Stimulated activated effector memory CD8-positive, alpha-beta T cell treated with anti-CD3 and anti-CD28 coated beads, Interleukin-12 subunit alpha, Interleukin-12 subunit beta, amount 100 ng/mL, for 72 hours (primary cell): ENCODE measurements at places on chromosomes 16 and 17.

- no peak for DNase-seq
Measured at GRCh38 chr17:74499992-74500391, 31.3 kb downstream of the CD300LB start.

DNA sequence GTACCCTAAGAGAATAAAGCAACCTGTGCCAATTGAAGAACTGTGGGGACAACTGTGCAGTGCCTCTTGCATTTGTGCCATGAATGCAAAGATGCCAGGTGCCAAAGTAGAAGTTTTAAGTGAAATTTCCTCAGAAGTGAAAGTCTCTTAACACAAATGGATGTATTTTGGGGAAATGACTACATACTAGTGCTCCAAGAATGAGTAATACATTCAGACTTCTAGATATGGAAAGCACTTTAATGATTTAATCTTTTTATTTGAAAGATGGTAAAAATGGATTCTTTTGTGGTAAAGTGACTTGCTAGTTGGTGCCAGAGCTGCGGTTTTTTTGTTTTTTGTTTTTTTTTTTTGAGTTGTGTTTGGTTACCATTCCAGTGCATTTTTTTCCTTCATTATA, 15.0 kb downstream of the UTP18 start:
- DNase-seq, result no peak

DNA sequence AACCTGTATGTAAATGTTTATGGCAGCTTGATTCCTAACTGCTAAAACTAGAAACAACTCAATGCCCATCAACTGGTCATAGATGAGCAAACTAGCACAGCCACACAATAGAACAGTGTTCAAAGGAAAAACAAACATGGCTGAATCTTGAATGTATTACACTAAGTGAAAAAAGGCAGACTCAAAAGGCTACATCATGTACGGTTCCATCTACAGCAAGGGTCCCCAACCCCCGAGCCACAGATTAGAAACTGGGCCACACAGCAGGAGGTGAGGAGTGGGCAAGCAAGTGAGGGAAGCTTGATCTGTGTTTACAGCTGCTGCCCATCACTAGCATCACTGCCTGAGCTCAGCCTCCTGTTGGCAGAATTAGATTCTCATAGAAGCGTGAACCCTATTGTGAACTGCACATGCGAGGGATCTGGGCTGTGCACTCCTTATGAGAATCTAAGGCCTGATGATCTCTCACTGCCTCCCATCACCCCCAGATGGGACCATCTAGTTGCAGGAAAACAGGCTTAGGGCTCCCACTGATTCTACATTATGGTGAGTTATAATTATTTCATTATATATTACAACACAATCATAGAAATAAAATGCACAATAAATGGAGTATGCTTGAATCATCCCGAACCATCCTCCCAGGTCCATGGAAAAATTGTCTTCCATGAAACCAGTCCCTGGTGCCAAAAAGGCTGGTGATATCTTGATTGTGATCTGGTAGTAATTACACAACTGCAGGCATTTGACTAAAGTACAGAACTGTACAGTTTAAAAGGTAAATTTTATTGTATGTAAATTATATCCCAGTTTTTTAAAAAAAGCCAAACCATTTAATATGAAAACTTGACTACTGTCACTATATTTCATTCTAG, 7.7 kb downstream of the CEP20 start:
- DNase-seq, result no peak

- no peak for DNase-seq
Measured at GRCh38 chr16:84199097-84199496, 8.1 kb downstream of the ADAD2 start.

GRCh38 chr16:87453326-87453725, 39.5 kb downstream of the ZCCHC14 start:
- no peak for DNase-seq

GRCh38 chr16:49462989-49463371, 89.4 kb downstream of the C16orf78 start:
- DNase-seq, result no peak

GRCh38 chr17:79201119-79201518, 126.5 kb downstream of the ENGASE start:
- no peak for DNase-seq

GRCh38 chr17:41650794-41651624, 26.6 kb upstream of the KRT17 start:
- DNase-seq, result no peak

GRCh38 chr16:28304214-28304613, 11.9 kb downstream of the SBK1 start:
- no peak for DNase-seq

GRCh38 chr17:48622857-48623256, 3.3 kb downstream of the HOXB9 start:
- DNase-seq, result no peak

- no peak for DNase-seq
Measured at GRCh38 chr17:55705847-55706246, 16.8 kb downstream of the TMEM100 start.

DNA sequence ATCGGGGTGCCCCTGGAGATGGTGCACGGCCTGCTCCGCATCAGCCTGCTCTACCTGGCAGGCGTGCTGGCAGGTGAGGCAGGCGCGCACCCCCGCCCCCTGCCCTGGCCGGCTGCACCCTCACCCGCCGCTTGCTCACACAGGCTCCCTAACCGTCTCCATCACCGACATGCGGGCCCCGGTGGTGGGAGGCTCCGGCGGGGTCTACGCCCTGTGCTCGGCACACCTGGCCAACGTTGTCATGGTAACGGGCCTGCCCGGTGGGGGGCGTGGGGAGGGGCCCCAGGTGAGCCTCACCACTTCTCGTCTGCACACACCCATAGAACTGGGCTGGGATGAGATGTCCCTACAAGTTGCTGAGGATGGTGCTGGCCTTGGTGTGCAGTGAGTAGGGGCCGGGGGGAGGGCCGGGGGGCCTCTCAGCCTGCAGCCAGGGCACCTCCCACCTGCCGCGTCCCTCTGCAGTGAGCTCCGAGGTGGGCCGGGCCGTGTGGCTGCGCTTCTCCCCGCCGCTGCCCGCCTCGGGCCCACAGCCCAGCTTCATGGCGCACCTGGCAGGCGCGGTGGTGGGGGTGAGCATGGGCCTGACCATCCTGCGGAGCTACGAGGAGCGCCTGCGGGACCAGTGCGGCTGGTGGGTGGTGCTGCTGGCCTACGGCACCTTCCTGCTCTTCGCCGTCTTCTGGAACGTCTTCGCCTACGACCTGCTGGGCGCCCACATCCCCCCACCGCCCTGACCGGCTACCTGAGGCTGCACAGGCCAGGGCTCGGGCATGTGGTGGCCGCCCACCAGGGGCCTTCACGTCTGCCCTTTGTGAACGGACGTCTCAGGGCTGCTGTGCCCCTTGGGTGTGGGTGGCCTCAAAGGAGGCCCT, 2.1 kb downstream of the RHBDL1 start:
- DNase-seq, result no peak

DNA sequence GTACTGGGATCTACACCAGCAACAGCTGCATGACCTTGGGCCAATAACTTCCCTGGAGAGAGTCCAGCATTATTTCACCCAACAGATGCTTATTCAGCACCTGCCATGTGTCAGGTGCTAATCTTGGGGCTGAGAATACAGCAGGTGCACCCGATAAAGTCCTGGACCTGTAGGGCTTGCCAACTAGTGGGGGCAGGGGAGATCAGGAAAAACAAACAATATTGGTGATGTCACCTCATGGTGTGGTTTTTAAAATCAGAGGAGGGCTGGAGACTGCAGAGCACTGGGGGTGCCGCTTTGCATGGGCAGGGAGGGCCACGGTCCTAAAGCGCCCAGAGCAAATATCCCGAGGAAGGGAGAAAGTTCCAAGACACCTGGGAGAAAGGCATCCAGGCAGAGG, 218.8 kb downstream of the C16orf95 start:
- no peak for DNase-seq

- no peak for DNase-seq
Measured at GRCh38 chr16:2234813-2235170, 1.5 kb upstream of the DNASE1L2 start.

DNA sequence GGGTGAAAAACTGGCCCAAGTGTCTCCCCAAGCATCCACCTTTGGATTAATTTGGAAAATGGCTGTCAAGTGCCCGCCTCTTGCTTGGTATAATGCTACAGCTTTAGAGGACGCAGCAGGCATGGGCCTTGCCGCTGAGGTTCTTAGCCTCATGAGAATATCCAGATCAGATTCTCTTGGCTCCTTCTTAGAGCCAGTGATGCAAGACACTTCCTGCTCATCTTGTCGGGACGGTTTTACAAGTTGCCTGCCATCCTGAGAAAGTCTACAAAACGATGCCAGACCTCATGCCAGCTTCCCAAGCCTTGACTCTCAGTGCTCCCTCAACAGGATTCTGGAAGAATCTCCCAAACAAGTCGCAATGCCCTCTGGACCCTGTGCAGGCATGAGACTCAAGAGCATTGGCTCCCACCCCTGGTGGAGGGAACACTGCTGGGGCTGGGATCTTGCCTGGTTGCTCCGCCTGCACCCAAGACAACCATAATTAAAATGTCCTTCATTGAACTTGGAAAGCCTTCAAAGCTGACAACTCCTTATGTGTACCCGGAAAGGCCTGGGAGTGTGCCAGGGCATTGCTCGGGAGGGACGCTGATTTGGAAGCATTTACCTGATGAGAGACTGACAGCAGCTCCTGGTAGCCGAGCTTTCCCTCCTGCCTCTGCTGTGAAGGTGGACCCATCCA, 25.8 kb upstream of the STH start:
- no peak for DNase-seq

GRCh38 chr17:33521784-33522183, 228.7 kb upstream of the ASIC2 start:
- DNase-seq, result no peak

DNA sequence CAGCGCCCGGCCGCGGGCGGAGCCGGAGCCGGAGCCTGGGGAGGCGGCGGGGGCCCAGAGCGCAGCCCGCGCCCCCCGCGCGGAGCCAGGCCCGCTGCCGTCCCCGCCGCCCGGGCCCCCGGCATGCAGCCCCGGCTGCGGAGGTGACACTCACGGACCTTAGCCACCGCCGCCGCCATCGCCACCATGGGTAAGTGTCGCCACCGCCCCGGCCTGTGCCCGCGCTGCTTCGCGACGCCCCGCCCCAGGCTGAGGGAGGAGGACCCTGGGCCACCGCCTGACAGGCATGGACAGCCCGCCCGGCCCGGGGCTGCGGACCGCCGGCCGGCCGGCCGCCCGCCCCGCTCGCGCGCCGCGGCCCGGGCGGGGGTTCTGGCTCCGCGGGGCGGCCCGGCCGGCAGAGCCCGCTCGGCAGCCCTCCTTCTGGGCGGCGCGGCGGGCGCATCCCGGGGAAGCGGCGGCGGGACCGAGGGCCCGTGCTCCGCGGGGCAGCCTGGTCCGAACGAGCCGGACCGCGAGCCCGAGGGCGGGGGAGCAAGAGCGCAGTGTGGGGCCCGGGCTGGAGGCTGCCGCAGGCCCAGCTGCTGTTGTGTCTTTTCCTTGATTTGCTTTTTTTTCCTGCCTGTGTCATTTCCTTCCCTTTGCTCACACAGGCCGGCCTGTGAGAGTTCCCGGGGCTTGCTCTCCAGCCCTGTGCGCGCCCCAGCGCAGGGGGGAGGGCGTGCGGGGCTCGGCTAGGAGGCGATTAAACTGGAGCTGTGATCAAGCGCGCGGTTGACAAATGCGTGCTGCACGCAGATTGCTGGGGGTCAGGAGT, 565 bp downstream of the MAP3K3 start:
- peak; percentile 80 for DNase-seq

- DNase-seq, result no peak
Measured at GRCh38 chr17:8360260-8360659, 16.2 kb downstream of the KRABD2 start.

DNA sequence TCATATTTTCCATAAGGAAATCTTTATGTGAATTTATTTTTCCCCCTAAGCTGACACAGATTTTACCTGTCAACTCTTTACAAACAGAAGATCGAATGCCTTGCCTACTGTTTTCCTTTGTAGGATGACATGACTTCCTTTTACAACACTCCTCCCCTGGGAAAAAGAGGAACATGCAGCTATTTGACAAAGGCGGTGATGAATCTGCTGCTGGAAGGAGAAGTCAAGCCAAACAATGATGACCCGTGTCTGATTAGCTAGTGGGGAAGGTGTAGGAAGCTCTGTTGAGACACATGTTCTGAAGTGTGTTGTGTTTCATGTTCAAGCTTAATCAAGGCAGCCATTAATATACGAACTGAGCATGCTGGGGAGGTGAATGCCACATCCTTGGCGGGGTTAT, 238.0 kb downstream of the PHKB start:
- DNase-seq, result no peak

DNA sequence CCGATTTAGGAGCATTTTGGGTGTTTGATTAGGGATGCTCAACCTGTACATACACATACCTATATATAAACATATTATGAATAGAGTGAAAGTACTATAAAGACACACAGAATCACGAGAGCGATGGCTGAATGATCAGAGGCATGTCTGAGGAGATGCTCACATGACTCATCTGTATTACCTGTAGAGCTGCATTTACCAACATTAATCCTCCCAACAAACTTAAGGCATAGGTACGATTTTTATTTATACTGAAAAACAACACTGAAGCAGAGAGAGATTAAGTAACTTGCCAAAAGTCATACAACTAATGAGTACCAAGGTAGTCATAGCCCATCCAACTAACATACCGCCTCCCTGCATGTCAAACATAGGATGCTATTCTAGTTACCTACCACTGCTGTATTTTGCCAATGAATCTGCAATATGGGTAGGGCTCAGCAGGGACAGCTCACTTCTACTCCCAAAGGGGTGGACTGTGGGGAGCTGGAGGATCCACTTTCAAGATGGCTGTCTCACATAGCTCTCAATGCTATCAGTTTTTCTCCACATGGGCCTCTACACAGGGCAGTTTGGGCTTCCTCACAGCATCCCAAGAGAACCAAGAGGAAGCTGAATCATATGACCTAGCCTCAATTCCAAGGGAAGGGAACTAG, 7.3 kb downstream of the CYB5D1 start:
- DNase-seq, result no peak

DNA sequence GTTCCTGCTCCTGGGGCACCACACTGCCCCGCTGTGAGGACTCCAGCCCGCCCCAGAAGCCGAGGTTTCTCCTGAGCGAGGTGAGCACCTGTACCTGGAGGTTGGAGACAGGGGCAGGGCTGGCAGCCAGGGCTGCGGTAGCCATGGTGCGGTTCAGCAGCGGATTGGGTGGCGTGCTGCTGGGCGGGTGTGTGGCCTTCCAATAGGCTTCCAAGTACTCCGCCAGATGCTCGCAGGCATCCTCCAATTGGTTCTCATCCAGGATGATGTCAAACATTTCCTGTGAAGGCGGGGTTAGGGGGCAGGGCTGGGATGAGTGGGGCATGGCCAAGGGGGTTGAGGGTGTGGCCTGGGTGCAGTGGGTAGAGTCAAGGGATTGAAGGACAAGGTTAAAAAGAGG, 11.3 kb upstream of the ARL5C start:
- DNase-seq, result no peak

- DNase-seq, result no peak
Measured at GRCh38 chr17:36947922-36948716, 635 bp upstream of the AATF start.

- no peak for DNase-seq
Measured at GRCh38 chr16:78925083-78925767, 675.3 kb downstream of the MAF start.
